ENCODE measurements at places on chromosomes 3 and 15.
A peak's percentile ranks its signal among the peaks of the same experiment; 100 is the strongest.

GRCh38 chr3:195896361-195897080 lies 11.8 kb downstream of the TNK2 start:
- DNase-seq: peak; percentile 53

DNA sequence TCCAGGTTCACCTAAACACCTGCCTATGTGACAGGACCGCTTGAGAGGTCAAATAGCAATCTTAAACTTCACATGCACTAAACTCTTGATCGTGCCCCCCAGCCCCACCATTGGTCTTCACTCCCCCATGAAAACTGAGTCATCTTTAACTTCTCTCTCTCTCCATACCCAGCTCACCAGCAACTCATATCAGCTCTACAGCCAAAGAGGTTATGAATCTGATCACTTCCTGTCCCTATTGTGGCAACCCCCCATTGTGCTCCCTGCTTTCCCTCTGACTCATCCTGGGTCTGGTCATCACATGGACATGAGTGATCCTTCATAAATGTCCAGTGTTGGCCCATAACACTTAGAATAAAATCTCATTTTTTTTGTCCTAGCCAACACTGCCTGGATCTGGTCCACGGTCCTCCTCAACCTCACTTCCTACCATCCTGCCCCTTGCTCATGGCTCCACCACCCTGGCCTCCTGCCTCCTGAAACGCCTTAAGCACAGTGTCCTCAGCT lies 103.4 kb upstream of the HACD2 start:
- no peak for DNase-seq

- DNase-seq: no peak
These were observed 16.3 kb upstream of the MB21D2 start for GRCh38 chr3:192933779-192934460.

DNA sequence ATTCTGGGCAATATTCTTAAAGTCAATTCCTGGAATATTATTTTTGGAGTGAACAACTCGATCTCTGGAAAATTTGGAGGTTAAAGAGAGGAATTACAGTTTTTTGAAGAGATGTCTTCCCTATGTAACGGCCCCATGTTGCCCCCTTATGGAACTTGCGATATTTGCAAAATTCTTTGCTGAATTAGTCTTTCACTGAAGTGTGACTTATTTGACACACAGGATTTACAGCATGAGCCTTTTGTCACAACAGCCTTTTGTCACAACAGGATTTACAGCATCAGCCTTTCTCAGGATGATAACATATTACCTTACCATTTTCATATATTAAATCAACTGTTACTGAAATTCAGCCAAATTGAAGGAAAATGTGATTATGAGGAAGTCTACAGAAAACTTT lies 37.8 kb upstream of the SPTSSB start:
- no peak for DNase-seq

- DNase-seq: peak; percentile 66
These were observed 49.7 kb upstream of the POMGNT2 start for GRCh38 chr3:43155464-43156121.

- DNase-seq: no peak
These were observed 49.1 kb upstream of the TMEM158 start for GRCh38 chr3:45275006-45275704.

DNA sequence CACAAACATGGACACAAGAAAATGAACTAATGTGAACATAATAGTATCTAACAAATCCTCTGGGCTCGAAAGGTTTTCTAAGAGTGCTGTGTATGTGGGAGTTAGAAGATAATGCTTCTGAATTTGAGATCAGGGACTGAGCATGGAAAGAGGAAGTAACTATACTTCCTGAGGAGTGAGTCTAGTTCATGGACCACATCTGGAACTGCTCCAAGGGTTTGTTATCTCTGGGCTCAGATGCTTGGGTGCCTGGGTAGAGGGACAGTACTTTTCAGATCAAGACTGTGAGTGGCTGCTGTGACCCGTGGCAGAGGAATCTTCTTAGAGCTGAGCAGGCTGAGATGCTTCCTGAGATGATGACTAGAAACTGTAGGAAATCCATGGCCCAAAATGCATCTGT lies 28.5 kb downstream of the TBC1D23 start:
- no peak for DNase-seq

GRCh38 chr15:67955252-67955651 lies 98.9 kb upstream of the PIAS1 start:
- no peak for DNase-seq

GRCh38 chr3:140736863-140737460 lies 59.1 kb downstream of the TRIM42 start:
- DNase-seq: no peak

DNA sequence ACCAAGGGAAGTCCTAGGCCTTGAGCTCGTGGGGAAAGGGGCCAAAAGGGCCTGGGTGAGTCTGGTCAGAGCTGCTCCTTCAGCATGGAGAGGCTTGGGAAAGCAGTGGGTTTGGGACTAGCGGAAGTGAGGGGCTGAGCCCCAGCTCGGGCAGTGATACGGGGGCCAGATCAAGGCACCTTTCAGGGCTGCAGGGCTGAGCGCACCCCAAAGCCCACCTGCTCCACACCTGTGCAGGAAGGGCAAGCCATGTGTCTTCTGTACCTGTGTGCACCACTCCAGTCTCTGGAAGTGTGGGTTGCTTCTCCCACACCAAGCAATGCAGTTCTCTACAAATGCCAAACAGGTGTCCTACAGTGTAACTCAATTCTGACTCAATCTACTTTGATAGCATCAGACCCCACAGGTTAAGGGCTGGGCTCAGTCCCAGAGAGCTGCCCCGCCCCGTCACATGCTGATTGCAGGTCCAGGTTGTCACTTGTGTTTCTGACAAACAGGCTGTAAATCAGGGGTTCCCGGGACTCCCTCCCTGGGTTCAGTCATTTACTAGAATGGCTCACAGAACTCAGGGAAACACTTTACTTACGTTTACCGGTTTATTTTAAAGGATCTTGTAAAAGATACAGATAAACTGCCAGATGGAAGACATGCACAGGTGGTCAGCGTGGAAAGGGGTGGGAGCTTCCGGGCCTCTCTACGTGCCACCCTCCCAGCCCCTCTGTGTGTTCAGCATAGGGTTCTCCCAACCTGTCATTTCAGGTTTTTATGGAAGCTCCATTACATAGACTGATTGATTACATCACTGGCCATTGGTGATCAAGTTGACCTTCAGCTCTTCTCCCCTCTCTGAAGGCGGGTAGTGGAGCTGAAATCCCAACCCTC lies 28.8 kb upstream of the KLF13 start:
- DNase-seq: no peak

GRCh38 chr3:39920271-39920670 lies 110.9 kb downstream of the MYRIP start:
- no peak for DNase-seq

DNA sequence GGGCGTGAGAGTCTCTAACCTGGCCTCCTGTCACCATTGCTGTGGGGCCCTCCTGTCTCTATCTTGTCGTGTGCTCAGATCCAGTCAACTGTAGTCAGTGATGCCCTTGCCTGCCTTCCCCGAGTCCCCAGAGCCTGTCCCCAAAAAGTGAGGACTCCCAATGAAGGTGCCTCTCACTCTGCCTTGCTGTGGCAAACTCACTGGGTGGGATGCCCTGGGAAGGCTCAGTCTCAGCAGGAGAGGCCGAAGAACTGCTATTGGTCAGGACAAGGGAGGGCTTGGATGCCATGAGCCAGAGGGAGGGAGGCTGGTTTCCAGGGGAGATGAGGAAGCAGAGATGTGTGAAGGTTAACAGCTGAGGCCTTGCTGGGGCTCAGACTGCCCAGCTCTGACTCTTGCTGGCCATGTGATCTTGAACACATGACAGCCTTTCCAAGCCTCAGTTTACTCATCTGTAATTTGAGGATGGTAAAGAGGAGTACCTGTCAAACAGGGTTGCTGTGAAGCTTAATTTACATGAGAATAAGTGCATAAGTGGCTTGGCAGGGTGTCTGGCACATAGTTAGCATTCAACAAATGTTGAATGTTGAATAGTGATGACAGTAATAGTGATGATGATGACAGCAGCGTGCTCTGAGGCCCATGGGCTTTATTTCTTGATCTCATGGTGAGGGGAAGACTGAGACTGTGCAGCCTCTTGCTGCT lies 8.2 kb downstream of the KY start:
- no peak for DNase-seq

DNA sequence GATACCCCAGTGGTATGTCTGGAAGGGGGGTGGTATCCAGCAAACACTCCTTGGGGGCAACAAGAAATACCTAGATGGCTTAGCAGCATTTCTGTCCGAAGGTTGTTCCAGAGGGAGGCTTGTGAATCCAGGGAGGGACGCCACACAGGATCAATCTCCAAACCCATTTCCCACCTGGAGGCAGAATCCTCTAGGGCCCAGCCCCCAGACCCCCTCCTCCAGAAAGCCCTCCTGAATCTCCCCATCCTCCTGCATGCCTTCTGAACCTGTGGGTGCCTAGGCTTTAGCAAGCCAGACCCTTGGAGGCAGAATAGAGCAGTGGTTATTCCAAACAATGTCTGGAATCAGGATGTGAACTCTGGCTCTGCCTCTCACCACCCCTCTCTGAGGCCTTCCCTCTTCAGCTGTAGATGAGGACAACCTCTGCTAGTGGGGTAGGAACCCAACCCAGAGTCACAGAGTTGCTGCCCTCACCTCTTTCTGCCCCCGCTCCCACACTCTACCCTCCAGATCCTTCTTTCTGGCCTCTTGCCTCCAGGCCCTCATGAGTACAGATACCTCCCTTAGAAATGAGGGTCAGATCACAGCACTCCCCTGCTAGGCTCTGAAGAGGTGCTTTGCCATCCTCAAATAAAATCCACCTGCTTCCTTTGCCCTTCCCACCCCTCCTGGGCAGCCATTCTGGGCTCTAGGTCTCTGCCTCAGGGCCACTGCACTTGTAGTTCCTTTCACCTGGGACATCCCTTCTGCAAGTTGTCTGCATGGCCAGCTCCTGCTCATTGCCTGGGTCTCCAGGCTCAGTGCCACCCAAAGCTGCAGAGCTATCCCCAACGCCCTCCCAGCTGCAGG lies 8.1 kb downstream of the CISH start:
- no peak for DNase-seq

DNA sequence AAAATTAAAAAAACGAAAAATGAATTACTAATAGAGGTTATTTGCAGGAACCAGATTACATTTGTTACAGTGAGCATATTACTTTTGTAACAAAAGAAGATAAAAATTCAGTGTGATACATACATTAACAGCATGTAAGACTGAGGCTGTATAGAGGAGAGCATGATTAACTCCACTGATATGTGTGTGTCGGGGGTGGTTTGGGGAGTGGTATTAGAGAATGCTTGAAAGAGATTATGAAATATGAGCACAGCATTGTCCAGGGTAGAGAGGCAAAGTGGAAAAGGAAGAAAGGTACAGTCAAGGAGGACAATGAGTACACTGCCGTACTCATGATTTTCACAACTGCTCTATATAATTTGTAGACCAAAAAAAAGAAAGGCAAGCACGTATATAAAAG lies 62.9 kb upstream of the LRRFIP2 start:
- no peak for DNase-seq

DNA sequence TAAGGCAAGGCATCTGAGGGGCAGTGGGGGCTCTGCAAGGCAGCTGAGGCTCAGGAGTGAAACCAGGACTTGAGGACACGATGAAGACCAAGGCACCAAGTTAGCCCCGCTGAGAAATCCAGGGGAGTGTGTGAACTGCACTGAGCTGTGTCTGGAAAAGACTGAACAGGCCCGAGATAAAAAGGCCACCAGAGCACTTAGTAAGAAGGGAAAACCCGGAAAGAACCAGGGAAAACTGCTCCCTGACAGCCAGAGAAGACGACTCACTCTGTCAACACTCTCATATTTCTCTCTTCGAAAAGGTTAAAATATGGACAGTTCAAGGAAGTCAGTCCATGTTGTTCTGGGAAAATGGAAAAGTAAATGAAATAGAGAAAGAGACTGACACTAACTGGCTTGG lies 109.0 kb downstream of the SEC22A start:
- no peak for DNase-seq

DNA sequence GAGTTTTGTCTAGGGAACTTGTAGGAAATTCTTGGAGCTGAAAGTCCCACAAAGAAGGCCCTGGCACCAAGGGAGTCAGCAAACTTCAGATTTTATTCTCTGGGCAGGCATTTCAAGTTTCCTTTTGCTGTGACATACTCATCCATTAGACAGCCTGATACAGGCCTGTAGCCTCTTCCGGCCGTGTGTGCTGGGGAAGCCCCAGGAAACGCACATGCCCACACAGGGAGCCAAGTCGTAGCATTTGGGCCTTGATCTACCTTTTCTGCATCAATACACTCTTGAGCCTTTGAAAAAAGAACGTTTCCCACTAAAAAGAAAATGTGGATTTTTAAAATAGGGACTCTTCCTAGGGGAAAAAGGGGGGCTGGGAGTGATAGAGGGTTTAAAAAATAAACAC lies 15.0 kb downstream of the TIGIT start:
- no peak for DNase-seq

DNA sequence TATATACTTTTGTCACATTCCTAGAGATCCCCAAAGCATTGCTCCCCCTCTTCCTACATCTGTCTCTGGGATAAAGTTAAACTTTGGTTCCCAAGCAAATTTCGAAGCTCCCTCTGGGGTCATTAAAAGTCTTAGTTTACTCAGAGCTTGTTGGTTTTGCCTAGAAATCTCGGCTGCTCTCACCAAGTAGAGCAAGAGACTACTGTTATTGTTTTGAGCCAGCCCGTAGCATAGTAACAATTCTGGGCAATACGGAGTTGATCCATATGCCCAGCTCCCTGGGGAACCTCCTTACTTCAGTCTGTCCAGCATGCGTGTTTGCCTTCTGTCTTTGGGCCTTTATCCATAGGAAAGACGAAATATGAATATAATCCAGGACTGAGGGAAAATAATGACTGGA lies 10.0 kb upstream of the P3H2 start:
- no peak for DNase-seq

DNA sequence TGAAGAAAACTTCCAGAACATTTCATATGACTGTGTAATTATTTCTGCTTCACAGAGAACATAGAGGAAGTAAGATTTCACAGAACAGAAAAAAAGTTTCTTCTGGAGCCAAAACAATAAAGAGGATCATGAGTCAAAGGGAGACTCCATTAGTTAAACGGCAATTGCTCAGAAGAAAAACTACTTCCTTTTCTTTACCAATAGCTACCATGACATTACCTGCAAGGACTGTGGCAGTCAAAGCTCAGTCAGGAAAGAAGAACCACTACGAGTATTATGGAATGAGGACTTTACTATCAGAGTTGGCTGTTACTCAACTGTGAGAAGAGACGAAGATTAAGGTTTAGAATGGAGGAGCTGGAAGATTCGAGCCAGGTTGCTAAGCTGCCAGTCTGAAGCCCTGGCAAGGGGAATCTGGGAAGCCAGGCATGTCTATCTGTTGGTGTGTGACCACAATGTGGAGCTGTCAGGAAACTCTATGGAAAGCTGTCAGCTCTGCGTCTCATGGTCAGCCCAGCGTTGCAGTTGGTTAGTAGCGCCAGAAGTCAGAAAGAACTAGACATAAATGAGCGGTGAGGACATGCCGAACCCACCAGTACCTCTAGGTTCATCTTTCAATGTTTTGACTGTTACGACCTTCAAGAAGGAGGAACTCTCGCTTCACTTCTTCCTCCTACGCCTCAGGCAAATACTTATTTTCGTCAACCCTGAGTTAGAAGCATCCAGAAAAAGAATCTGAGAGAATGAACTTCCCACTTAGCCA lies 604.3 kb downstream of the FGF12 start:
- DNase-seq: no peak

Data from nucleus accumbens (tissue), 56 donors.